ENCODE measurements at places on chromosomes 3 and 15. TPM values are rescaled to one million over a fixed set of nuclear protein-coding genes. Genes with fewer than 3 reads are reported as not detected.

The PPP1R14D gene
- 137 TPM for total RNA-seq

- no peak overlapping the region for H3K27ac ChIP-seq
- no peaks in the 10 kb centered on the region for H3K27me3 ChIP-seq
- no peak overlapping the region for H3K4me3 ChIP-seq
- no peak for DNase-seq
- no peaks in the 10 kb centered on the region for H3K36me3 ChIP-seq
- no peaks in the 10 kb centered on the region for H3K4me1 ChIP-seq
These were observed 25.8 kb downstream of the SGO1 start for GRCh38 chr3:20160230-20160629.

DNA sequence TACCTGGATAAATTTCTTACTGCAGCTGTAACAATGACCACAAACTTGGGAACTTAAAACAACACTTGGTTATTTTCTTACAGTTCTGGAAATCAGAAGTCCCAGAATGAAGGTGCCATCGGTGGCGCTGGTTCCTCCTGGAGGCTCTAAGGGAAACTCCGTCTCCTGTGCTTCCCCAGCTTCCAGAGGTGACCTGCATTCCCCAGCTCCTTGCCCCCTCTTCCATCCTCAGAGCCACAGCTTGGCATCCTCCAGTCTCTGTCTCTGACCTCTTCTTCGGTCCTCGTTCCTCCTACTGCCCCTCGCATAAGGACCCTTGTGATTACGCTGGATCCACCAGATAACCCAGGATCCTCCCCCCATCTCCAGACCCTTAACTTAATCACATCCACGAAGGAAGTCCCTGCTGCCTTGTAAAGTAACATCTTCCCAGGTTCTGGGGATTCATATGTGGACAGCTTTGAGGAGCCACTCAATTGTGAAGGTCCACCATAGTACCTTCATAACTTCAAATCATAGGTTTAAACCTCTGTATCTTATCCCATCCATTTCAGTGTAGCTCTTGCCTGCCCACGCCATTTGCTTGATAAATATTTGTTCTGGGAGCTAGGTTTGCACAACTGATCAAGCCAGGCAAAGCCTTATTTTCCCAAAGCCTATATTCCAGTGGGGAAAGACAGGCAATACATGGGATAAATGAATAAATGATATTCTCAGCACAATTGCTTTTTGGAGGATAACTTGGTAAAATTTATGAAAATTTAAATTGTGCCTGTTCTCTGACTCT is 34.8 kb downstream of the KLF15 start:
- H3K4me1 ChIP-seq, result no peaks in the 10 kb centered on the region
- H3K36me3 ChIP-seq, result no peaks in the 10 kb centered on the region
- no peak for DNase-seq

- no peaks in the 10 kb centered on the region for H3K27me3 ChIP-seq
- peak overlapping the region; percentile 100 for H3K27ac ChIP-seq
- no peaks in the 10 kb centered on the region for H3K36me3 ChIP-seq
- peaks cover 8% of the 10 kb centered on the region for H3K4me1 ChIP-seq
- H3K4me3 ChIP-seq, result peak overlapping the region; percentile 78
These were observed 1.3 kb downstream of the BNIP2 start for GRCh38 chr15:59687836-59688235.

DNA sequence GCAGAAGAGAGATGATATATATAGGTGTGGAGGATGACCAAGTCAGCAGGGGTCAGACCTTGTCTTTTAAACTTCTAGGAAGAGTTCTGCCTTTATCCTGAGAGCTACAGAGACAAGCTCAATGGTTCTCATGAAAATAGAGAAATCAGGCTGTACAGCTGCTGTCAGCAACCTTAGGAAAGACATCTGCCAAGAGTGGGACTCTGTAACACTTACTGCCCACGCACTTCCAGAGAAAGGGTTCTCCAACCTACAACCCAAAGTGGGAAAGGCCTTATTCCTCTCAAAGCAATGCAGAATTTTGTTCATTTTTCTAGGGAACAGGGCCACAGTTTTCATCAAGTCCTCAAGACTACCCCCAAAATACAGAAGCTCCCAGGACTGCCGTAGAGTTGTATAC is 138.7 kb downstream of the STT3B start:
- no peak overlapping the region for H3K27ac ChIP-seq
- no peaks in the 10 kb centered on the region for H3K36me3 ChIP-seq
- H3K27me3 ChIP-seq, result no peaks in the 10 kb centered on the region
- no peak for DNase-seq
- H3K4me1 ChIP-seq, result no peaks in the 10 kb centered on the region

- H3K36me3 ChIP-seq, result no peaks in the 10 kb centered on the region
- no peak overlapping the region for H3K27ac ChIP-seq
- no peaks in the 10 kb centered on the region for H3K27me3 ChIP-seq
- H3K4me3 ChIP-seq, result no peak overlapping the region
- no peaks in the 10 kb centered on the region for H3K4me1 ChIP-seq
- no peak for DNase-seq
These were observed 156.7 kb upstream of the EPHA6 start for GRCh38 chr3:96657710-96658109.

The GUCA1C gene
- total RNA-seq, result not detected

The EPHA3 gene
- 2.4 TPM for total RNA-seq

The ARRDC4 gene
- 73.9 TPM for total RNA-seq

The TOMM70 gene
- 58.1 TPM for total RNA-seq

DNA sequence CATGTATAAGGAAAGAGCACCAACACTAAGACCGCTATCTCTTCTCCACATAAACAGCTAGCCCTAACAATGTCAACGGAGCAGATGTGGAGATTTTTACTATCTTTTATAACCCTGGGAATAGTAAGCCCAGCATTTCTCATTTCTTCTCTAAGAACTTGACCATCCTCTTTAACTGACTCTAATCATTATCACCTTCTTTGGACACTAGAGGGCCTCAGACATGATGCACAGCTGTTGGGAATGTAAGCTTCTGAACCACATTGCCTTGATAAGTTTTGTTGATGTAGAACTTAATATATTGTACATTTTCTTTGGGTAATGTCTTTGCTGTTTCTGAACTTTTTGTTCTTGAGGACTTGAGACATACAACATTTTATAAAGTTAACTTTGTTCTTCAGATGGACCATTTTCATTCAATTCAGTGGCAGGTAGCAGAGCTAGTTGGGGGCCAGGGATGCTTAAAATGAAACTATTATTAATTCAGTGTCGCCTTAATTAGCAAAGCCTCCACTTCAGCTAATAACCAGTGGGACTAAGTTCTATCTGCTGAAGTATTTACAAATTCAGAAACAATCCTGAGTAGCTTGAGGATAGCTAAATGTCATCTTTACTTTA is 9.6 kb upstream of the TAGLN3 start:
- no peaks in the 10 kb centered on the region for H3K4me1 ChIP-seq
- no peak overlapping the region for H3K4me3 ChIP-seq
- no peaks in the 10 kb centered on the region for H3K27me3 ChIP-seq
- H3K36me3 ChIP-seq, result no peaks in the 10 kb centered on the region
- H3K27ac ChIP-seq, result no peak overlapping the region

GRCh38 chr15:78408355-78408640 is 29.7 kb upstream of the IREB2 start:
- H3K27ac ChIP-seq, result no peak overlapping the region
- H3K27me3 ChIP-seq, result no peaks in the 10 kb centered on the region
- peaks cover 6% of the 10 kb centered on the region for H3K4me1 ChIP-seq
- no peak for DNase-seq

- no peak for DNase-seq
- no peak overlapping the region for H3K27ac ChIP-seq
- H3K36me3 ChIP-seq, result no peaks in the 10 kb centered on the region
- no peaks in the 10 kb centered on the region for H3K27me3 ChIP-seq
- no peak overlapping the region for H3K4me3 ChIP-seq
These were observed 171.6 kb upstream of the PDZRN3 start for GRCh38 chr3:73796382-73796781.

The MAN2C1 gene
- 115 TPM for total RNA-seq

The SNTN gene
- total RNA-seq, result not detected

- DNase-seq, result no peak
- no peak overlapping the region for H3K4me3 ChIP-seq
- H3K27ac ChIP-seq, result no peak overlapping the region
- H3K36me3 ChIP-seq, result no peaks in the 10 kb centered on the region
These were observed 70.9 kb upstream of the RGMA start for GRCh38 chr15:93159930-93160329.

GRCh38 chr3:14317057-14317553 is 85.3 kb upstream of the SLC6A6 start:
- DNase-seq, result no peak
- H3K4me1 ChIP-seq, result no peaks in the 10 kb centered on the region
- no peak overlapping the region for H3K27ac ChIP-seq
- H3K36me3 ChIP-seq, result no peaks in the 10 kb centered on the region
- H3K27me3 ChIP-seq, result no peaks in the 10 kb centered on the region

- H3K36me3 ChIP-seq, result no peaks in the 10 kb centered on the region
- no peak for DNase-seq
- no peaks in the 10 kb centered on the region for H3K27me3 ChIP-seq
- no peak overlapping the region for H3K27ac ChIP-seq
- H3K4me3 ChIP-seq, result no peak overlapping the region
These were observed 27.6 kb downstream of the XYLB start for GRCh38 chr3:38374221-38374620.

DNA sequence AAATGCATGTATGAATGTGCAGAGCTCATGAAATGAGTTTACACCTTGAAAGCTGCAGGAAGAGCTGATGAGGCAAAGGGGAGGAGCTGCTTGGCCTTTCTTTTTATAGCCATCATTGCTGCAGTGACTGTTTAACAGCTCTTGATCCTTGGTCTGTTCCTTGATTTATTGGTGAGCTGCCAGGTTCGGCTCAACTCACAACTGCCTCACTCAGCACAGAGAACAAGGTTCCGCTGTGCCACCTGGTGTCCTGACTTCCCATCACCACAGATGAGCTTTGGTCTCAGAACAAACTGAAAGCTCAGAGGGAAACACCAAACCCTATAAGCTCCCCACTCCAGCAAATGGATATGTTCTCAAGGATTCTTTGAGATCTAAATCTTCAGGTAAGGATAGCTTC is 626.1 kb downstream of the MAGI1 start:
- H3K27me3 ChIP-seq, result no peaks in the 10 kb centered on the region
- H3K4me1 ChIP-seq, result peaks cover 5% of the 10 kb centered on the region
- peak; percentile 91 for DNase-seq
- no peak overlapping the region for H3K4me3 ChIP-seq
- peak overlapping the region; percentile 41 for H3K27ac ChIP-seq
- H3K36me3 ChIP-seq, result no peaks in the 10 kb centered on the region

- DNase-seq, result no peak
- H3K4me1 ChIP-seq, result no peaks in the 10 kb centered on the region
- no peaks in the 10 kb centered on the region for H3K36me3 ChIP-seq
- H3K4me3 ChIP-seq, result no peak overlapping the region
These were observed 69.3 kb downstream of the MYH15 start for GRCh38 chr3:108441071-108441507.

GRCh38 chr3:188792793-188793192 is 379.0 kb upstream of the TPRG1 start:
- DNase-seq, result no peak
- no peaks in the 10 kb centered on the region for H3K36me3 ChIP-seq
- no peak overlapping the region for H3K27ac ChIP-seq

The COLQ gene
- total RNA-seq, result 0.85 TPM

- H3K36me3 ChIP-seq, result no peaks in the 10 kb centered on the region
- no peak for DNase-seq
- no peaks in the 10 kb centered on the region for H3K27me3 ChIP-seq
- no peak overlapping the region for H3K27ac ChIP-seq
These were observed 311.0 kb downstream of the WDR72 start for GRCh38 chr15:53448232-53449015.

The CX3CR1 gene
- total RNA-seq, result 0.57 TPM

The CHST14 gene
- 3.9 TPM for total RNA-seq

- DNase-seq, result peak; percentile 17
- H3K4me1 ChIP-seq, result no peaks in the 10 kb centered on the region
- H3K36me3 ChIP-seq, result no peaks in the 10 kb centered on the region
- H3K27me3 ChIP-seq, result no peaks in the 10 kb centered on the region
- H3K4me3 ChIP-seq, result no peak overlapping the region
These were observed 249.4 kb downstream of the FAM43A start for GRCh38 chr3:194935061-194935460.

The PPCDC gene
- 10.1 TPM for total RNA-seq

The TATDN2 gene
- total RNA-seq, result 35.3 TPM

- H3K4me3 ChIP-seq, result no peak overlapping the region
- H3K36me3 ChIP-seq, result no peaks in the 10 kb centered on the region
- H3K27me3 ChIP-seq, result no peaks in the 10 kb centered on the region
- H3K4me1 ChIP-seq, result no peaks in the 10 kb centered on the region
- H3K27ac ChIP-seq, result no peak overlapping the region
These were observed 53.5 kb upstream of the DCBLD2 start for GRCh38 chr3:98954791-98955604.

GRCh38 chr15:70151462-70151861 is 53.7 kb upstream of the TLE3 start:
- H3K36me3 ChIP-seq, result no peaks in the 10 kb centered on the region
- H3K27me3 ChIP-seq, result no peaks in the 10 kb centered on the region
- no peaks in the 10 kb centered on the region for H3K4me1 ChIP-seq
- no peak overlapping the region for H3K27ac ChIP-seq
- no peak for DNase-seq
- H3K4me3 ChIP-seq, result no peak overlapping the region

The MYO5C gene
- 102 TPM for total RNA-seq

- H3K4me1 ChIP-seq, result no peaks in the 10 kb centered on the region
- H3K4me3 ChIP-seq, result no peak overlapping the region
- DNase-seq, result no peak
- no peak overlapping the region for H3K27ac ChIP-seq
- no peaks in the 10 kb centered on the region for H3K36me3 ChIP-seq
- H3K27me3 ChIP-seq, result no peaks in the 10 kb centered on the region
These were observed 7.3 kb upstream of the TRNT1 start for GRCh38 chr3:3119393-3119851.

- peaks cover 3% of the 10 kb centered on the region for H3K4me1 ChIP-seq
- H3K4me3 ChIP-seq, result peak overlapping the region; percentile 46
- H3K27me3 ChIP-seq, result no peaks in the 10 kb centered on the region
- no peak for DNase-seq
These were observed 795 bp downstream of the MCM2 start for GRCh38 chr3:127598841-127599570.

The RBMS3 gene
- 2.8 TPM for total RNA-seq

The MGLL gene
- 123 TPM for total RNA-seq

The MRAS gene
- 2.2 TPM for total RNA-seq

The POLQ gene
- total RNA-seq, result 2.9 TPM

- peaks cover 7% of the 10 kb centered on the region for H3K4me1 ChIP-seq
- no peak for DNase-seq
- no peak overlapping the region for H3K4me3 ChIP-seq
- H3K27me3 ChIP-seq, result no peaks in the 10 kb centered on the region
- H3K27ac ChIP-seq, result no peak overlapping the region
These were observed 4.7 kb downstream of the MESP1 start for GRCh38 chr15:89746386-89746780.

The GPR160 gene
- 56.4 TPM for total RNA-seq

The P3H2 gene
- total RNA-seq, result 22.2 TPM

The HTD2 gene
- 13.6 TPM for total RNA-seq

DNA sequence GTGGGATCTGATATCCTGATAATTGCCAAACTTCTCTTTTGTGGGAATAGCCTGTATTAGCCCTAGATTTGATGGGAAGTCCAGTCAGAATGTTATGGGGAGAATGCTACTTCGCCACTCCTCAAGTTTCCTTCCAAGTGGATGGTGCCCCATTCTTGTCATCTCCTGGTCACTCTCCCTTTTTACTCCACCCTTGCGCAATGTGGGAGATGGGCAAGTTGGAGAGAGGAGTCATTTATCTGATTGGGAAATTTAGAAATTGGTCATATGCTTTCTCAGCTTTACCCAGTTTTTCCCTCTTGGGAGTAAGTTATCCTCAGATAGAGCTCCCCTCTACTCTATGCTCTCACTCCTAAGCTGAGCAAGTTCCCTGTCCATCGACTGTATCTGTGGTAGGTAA is 14.4 kb downstream of the FANCD2OS start:
- no peaks in the 10 kb centered on the region for H3K4me1 ChIP-seq
- H3K27ac ChIP-seq, result no peak overlapping the region
- H3K36me3 ChIP-seq, result no peaks in the 10 kb centered on the region
- no peaks in the 10 kb centered on the region for H3K27me3 ChIP-seq
- H3K4me3 ChIP-seq, result no peak overlapping the region
- DNase-seq, result no peak

The TTLL3 gene
- 28.7 TPM for total RNA-seq
